ENCODE measurements at places on chromosomes 12 and 14.
A peak's percentile ranks its signal among the peaks of the same experiment; 100 is the strongest.

GRCh38 chr12:68538726-68539614 lies 71.7 kb upstream of the RAP1B start:
- peak; percentile 11 for DNase-seq

DNA sequence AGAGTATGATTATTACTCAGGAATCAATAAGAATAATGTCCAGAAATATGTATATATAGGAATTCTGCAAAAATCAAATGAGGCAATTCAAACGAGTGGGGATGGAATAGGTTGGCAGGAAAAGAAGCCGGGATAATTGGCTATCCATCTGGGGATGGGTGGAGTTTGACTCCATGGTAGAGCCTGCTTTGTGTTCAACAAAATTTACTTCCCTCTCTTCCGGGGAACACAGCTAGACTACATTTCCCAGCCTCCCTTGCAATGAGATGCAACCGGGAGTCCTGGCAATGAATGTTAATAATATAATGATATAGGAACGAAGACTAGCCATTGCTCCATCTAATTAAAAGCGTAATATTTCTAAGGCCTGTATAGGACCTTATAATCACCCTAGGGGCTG lies 146.6 kb downstream of the EFCAB11 start:
- no peak for DNase-seq

- no peak for DNase-seq
Measured at GRCh38 chr12:75172611-75173010, 37.0 kb downstream of the KCNC2 start.

- DNase-seq, result no peak
Measured at GRCh38 chr12:128367961-128368360, 101.0 kb downstream of the TMEM132C start.

DNA sequence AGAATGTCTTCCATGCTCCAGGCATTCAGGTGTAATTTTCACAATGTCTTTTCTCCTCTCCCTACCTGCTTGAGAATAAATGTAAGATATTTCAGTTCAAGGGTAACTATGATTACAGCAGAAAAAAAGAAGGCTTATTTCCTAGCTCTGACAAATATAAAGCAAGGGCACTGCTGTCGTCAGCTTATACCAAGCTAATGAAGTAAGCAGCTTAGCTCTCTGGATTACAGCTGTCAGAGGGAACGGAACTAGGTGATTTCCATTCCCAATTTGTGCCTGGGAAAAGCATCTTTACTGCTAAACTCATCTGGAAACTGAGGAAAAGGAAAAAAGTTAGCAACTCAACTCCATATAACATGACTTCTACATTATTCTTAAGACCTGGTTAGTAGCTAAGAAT lies 56.5 kb downstream of the ZFYVE26 start:
- no peak for DNase-seq

DNA sequence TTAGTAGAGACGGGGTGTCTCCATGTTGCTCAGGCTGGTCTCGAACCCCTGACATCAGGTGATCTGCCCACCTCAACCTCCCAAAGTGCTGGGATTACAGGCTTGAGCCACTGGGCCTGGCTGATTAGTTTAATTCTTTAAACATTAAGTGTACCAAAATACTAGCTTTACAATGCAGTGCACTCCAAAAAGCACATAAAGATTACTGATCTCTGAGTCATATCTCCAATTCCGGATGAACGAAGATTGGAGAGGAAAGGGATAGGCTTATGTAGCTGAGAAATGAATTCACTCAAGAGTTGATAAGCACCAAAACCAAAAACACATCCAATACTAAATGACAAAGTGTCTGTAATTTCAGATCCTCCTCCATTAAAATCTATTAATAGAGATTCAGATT lies 15.1 kb downstream of the NAV3 start:
- DNase-seq, result no peak

GRCh38 chr12:130511285-130511684 lies 173.6 kb downstream of the PIWIL1 start:
- no peak for DNase-seq

DNA sequence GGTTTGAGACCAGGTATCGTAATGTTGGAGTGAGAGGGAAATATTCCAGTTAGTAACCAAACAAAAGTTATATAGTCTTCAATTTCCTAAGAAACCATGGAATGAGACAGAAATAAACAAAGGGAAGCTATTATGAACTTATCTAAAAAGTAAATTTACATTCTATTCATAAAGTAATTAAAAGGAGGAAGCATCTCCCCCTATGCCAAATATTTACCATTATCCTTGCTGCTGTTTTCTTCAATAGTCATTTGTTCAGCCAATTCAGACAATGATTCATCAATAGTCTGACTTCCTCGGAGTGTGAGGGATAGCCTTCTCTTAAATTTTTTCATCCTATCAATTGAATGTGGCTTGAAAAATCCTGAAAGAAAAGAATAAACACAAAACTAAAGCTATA lies 65.7 kb downstream of the CDK17 start:
- DNase-seq, result no peak

DNA sequence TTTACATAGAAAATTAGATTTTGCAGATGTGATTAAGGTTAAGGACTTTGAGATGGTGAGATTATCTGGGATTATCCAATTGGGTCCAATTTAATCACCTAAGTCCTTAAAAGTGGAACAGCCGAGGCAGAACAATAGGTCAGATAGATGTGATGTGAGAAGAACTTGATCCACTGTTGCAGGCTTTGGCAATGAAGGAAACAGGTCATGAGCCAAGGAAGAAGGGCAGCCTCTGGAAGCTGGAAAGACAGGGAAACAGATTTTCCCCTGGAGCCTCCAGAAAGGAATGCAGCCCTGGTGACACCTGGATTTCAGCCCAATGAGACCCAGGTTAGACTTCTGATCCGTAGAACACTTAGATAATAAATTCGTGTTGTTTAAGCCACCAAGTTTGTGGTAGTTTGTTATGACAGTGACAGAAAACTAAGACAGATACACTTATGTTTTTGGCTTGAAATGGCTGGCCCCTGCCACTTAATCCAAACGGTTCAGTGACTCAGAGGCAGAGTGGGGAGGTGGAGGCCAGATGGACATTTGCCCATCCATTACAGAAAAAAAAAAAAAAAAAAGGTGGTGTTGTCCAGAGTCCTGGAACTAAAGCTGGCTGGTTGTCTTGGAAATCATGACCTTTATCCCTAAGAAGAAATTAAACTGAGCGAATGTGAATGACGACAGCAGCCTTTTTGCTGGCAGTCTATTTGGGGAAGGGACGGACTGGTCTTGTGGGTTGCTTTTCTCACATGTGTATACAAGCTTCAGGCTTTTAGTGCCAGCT lies 181.9 kb upstream of the NRXN3 start:
- no peak for DNase-seq

- DNase-seq, result no peak
Measured at GRCh38 chr14:79293482-79294177, 917.7 kb downstream of the DIO2 start.

- no peak for DNase-seq
Measured at GRCh38 chr12:124715121-124715990, 147.9 kb upstream of the NCOR2 start.

- no peak for DNase-seq
Measured at GRCh38 chr14:49578141-49578540, 8.0 kb downstream of the RPS29 start.

DNA sequence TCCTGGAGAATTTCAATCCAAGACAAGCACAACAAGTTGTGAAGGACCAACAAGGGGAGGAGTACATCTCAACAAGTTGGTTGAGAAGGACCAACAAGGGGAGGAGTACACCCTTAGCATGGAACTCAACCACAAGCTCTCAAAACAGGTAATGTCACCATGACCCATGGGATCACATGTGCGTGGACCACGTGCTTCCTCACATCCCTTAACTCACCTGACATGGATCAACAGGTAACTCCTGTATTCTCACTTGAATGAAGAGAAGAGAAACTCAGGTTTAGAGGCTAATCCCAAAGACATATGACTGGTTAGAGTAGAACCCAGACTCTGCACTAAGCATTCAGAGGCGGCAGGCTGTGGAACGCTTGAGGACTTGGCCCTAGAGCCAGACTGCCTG lies 6.2 kb downstream of the CRACR2A start:
- no peak for DNase-seq

- DNase-seq, result no peak
Measured at GRCh38 chr12:13248964-13249363, 52.4 kb downstream of the EMP1 start.

- DNase-seq, result no peak
Measured at GRCh38 chr14:56460469-56460868, 119.1 kb upstream of the TMEM260 start.

- DNase-seq, result no peak
Measured at GRCh38 chr12:122681814-122682213, 21.3 kb downstream of the HCAR2 start.
